ENCODE measurements at places on chromosomes 1 and 21.

GRCh38 chr1:223242971-223243370 is 99.9 kb upstream of the TLR5 start:
- DNase-seq: no peak

GRCh38 chr1:37042506-37042905 is 8.2 kb upstream of the GRIK3 start:
- no peak for DNase-seq

DNA sequence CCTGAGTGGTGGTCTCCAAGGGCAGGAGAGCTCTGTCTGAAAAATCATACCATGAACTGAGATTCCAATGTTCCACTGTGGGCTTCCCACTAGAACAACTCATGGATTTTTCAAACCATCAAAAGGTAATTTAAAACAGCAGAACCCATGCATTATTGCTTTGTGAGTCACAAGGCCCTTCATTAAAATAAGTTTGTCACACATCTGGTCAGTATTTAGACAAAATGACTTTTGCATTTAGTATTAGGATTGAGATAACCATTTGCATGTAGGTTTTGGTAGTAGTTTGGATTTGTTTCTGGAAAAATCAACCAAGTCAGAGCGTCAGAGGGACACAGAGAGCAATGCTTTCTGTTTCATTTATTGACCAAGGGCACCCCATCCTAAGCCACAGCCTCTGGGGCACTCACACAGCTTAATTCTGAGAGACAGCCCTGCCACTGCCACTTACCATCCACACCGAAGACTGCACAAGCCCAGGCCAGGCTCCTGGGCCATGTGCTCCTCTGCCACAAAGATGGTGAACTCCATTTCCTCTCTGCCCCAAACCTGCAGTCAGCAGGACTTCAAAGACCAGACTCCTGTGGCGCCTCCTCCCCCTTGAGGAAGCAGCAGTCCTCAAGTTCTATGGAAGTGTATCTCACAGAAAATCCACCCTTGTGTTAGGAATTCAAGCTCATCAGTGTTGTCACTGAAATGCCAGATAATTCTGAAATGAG is 132.6 kb upstream of the DUSP10 start:
- DNase-seq: no peak

GRCh38 chr1:174049514-174049913 is 27.4 kb upstream of the RC3H1 start:
- DNase-seq: no peak

- peak; percentile 57 for DNase-seq
Measured at GRCh38 chr1:24932284-24932683, 2.2 kb upstream of the RUNX3 start.

DNA sequence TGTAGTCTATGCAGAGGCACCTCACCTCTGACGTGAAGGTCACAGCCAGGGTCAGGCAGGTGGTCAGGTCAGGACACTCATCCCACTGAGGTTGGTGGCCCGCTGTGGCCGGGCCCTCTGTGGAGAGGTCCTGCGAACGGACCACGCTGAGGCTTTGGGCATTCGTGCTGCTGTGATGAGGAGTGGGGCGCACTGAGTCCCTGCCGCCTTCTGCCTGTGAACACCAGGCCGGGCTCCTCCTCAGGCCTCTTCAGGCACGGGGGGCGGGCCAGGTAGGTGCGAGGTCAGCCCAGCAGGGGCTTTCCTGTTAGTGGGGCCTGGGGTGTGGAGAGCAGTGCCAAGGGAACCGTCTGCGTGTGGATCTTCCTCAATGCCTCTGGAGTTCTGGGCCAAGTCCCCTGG is 39.0 kb downstream of the COQ8A start:
- DNase-seq: no peak

DNA sequence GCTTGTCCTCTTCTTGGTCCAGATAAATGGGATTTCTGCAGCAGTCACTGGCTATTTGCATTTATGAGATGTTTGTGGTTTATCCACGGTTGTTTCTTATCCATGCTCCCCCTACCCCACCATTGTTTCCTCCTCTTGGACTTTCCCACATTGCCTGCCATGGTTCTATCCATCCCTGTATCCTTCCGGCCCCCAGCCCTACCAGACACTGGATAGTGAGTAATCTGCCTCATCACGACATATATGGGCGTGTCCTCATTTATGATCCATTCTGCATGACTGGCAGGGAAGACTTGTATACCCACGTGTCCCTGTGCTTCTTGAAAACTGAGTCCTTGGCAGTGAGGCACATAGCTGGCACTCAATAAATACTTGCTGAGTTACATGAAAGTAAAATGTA is 40.1 kb downstream of the CACNA1S start:
- DNase-seq: no peak
